ENCODE measurements at places on chromosomes 7 and 10.
A peak's percentile ranks its signal among the peaks of the same experiment; 100 is the strongest.

DNA sequence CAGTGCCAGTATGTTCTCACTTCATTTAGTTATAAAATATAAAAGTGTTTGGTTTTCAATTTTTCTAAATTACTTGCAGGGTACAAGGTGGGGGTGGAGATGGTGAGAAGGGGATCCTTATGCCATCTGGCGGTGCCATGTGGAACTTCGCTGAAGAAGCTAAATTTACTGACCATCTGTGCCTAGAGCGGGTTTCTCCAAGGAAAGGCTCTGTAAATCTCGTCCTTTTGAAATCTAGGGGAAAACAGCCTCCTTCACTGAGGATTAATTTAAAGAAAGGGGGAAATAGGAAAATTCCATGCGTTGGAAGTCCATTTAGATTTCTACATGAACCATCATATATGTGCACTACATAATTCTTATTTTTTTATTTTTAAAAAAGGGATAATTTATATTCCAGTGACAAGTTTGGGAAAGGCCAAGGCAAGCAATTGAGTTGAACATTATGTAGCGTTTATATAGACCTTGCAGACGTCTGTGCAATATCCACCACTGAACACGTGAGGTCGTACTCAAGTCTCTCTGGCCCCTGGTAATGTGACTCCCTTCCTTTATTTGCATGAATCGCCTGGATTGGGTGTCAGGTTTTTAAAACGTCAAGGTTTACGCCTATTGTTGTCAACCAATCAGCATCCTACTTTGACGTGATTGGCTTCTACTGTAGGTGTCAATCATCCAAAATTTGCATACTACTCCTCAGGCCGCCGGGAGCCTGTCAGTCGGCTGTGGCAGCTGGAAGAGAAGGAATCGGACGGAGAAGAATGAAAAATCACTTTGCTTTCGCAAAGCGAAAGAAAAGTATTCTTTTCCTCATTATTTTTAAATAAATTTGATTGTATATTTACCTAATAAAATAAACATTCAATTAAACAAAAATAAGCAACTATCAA is 297.1 kb upstream of the NFE2L3 start:
- peak; percentile 93 for DNase-seq

- no peak for DNase-seq
Observed at GRCh38 chr10:28928484-28928883, 251.2 kb downstream of the BAMBI start.

GRCh38 chr10:113524120-113524519 is 28.7 kb upstream of the HABP2 start:
- no peak for DNase-seq

GRCh38 chr7:105876964-105877601 is 684 bp upstream of the ATXN7L1 start:
- DNase-seq: peak; percentile 52

- DNase-seq: peak; percentile 36
Observed at GRCh38 chr10:69372126-69372980, 44.4 kb downstream of the TACR2 start.

DNA sequence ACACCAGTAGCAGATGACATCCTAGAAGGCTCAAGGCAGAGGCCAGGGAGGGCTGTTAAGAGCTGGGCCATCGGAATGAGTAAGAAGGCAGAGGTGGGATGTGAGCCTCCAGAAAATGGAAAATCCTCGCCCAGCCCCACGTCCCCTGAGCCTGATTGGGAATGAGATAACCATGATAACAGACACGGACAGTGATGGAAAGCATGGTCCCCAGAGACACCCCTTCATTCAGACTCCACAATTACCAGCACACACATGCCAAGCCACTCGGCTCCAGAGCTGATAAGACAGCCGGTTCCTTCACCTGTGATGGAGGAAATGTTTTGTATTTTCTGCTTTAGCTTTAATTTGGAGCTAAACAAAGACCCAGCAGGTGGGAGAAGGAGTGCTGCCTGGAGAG is 106.0 kb downstream of the GRID1 start:
- no peak for DNase-seq

DNA sequence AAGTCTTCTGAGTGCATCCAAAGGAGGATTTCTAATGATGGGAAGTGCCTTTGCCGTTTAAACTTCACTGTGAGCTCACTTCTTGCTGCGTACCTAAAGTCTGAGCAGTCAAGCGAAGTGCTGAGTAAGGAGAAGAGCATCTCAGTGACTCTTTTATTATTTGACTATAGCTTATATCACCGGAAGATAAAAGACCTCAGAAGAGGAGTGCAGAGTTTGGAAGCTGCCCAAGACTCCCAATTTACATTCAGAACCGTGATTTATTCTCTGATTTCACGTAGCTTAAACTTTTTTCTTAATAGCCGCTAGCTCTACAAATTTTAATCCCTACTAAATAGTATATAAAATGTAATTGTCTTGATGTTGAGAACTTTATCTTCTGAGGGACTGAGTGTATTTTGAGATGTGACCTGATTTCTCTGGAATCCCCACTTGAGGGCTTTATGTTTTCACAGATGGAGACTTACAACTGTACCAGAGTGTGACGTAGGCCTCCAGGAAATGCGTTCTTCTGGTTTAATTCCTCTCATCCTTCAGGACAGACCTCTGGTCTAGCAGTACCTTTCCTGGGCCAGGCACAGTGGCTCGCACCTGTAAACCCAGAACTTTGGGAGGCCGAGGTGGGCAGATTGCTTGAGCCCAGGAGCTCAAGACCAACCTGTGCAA is 51.1 kb downstream of the CAMK1D start:
- no peak for DNase-seq

- DNase-seq: no peak
Observed at GRCh38 chr7:125530553-125530952, 600.9 kb upstream of the POT1 start.

GRCh38 chr7:48048113-48048512 is 12.8 kb downstream of the C7orf57 start:
- DNase-seq: no peak

GRCh38 chr10:59434463-59435321 is 72.3 kb upstream of the FAM13C start:
- DNase-seq: no peak

- no peak for DNase-seq
Observed at GRCh38 chr7:1963575-1963974, 269.2 kb downstream of the MAD1L1 start.

DNA sequence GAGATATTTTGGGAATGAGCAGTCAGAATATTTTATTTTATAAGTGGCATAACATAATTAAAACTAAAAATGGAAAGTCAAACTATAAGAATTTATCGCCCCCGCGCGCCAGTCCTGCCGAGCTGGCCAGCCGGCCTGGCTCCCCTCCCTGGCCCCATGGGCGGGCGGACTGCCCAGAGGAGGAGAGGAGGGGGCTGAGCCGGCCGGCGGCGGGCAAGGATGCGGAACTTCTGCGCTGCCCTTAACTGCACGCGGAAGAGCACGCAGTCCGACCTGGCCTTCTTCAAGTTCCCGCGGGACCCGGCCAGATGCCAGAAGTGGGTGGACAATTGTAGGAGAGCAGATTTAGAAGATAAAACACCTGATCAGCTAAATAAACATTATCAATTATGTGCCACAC is 96.8 kb downstream of the DKK1 start:
- no peak for DNase-seq

DNA sequence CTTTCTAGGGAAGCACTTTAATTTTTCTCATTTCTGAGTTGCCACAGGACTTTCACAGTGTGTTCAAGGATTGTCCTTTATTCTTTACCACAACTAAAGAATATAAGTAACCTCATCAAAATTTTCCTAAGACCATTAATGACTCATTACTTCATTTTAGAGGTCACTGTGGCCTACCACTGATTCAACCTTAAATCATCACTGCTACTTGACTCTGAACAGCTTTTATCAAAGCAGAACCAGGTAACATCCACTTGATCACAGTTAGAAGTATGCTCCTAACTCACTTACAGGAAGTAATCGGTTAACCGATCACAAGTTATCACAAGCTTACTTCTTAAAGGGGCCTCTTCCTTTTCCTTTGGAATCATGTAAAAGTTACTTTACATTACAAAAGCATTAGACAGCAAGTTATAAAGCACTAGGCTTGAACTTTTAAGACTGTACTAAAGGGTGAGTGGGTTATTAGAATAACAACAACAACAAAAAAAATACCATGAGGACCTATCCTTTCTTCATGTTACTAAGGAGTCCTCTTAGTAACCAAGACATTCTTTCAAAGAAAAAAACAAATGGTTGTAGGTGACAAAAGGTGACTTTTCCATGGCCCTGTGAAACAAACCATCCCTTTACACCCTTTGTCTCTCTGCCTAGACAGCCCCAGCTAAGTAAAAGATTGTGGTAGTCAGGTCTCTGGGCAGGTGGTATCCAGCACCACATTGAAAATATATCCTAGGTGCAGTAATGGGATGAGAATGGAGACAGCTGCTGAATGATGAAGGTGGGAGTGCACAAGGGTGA is 40.0 kb upstream of the PDK4 start:
- no peak for DNase-seq

DNA sequence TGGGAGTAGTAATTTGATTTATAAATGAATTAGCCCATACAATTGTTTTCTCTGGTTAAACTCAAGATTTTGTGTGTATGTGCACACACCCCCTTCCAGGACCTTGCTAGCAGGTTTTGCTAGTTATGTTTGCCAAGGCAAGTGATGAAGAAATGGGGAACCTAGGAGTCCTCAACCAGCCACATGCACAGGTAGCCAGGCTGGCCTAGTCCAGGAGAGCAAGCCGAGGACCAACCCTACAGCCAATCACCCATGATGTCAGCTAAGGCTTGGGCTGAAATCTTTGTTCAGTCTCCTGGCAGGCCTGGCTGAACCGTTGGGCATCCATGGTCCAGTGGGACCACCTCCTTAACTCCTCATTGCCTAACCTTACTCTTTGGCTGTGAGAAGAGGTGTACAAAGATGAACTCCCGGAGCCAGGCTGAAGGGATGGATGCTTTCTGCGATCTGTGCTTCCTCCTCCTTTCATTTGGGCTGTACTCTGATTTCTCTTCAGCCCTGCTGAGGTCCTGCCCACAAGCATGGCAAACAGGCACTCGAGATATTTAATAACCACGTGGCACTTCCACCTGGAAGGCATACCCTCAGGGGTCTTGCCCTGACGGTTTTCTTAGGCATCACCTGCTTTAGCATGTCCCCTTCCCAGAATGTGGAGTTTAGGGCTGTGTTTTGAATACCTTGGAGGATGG is 22.1 kb downstream of the HNRNPA2B1 start:
- DNase-seq: no peak

GRCh38 chr10:62047960-62048383 is 146.5 kb downstream of the ARID5B start:
- no peak for DNase-seq

GRCh38 chr7:90188281-90188680 is 23.3 kb upstream of the STEAP2 start:
- DNase-seq: no peak

DNA sequence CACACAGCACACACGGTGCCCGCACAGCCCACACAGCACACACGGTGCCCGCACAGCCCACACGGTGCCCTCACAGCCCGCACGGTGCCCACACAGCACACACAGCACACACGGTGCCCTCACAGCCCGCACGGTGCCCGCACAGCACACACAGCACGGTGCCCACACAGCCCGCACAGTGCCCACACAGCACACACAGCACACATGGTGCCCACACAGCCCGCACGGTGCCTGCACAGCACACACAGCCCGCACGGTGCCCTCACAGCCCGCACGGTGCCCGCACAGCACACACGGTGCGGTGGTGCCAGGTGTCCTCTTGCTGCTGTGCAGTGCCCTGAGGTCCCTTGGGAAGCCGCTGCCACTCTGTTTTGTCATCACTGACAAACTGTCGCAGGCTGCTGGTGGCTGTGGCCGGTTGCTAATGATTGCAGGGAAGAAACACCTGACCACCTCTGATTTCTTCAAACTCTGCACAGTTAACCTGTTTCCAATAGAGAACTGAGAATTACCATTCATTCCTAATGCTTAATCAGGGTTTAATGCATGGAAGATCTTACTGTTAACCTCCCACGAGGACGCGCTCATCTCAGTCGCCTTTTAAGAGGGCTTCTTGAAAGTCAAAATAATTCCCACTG is 66.9 kb downstream of the GLRX3 start:
- no peak for DNase-seq

DNA sequence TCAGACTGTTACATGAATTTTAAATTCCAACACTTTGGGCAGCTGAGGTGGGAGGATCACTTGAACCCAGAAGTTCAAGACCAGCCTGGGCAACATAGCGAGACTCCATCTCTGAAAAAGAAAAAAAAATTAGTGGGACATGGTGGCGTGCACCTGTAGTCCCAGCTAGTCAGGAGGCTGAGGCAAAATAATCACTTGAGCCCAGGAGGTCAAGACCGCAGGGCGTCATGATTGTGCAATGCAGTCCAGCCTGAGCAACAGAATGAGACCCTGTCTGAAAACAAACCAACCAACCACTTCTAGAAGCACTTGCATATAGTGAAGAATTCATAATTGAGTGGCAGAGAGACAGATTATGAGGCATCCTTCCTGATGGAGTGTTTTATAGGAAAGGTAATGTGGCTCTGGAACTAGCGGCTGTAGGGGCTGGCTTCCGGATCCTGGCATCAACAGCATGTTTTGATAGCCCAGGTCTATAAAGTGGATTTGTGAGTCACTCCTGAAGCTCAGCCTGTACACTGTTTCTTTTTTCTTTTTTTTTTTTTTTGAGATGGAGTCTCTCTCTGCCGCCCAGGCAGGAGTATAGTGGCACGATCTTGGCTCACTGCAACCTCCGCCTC is 40.3 kb upstream of the RSBN1L start:
- DNase-seq: no peak

DNA sequence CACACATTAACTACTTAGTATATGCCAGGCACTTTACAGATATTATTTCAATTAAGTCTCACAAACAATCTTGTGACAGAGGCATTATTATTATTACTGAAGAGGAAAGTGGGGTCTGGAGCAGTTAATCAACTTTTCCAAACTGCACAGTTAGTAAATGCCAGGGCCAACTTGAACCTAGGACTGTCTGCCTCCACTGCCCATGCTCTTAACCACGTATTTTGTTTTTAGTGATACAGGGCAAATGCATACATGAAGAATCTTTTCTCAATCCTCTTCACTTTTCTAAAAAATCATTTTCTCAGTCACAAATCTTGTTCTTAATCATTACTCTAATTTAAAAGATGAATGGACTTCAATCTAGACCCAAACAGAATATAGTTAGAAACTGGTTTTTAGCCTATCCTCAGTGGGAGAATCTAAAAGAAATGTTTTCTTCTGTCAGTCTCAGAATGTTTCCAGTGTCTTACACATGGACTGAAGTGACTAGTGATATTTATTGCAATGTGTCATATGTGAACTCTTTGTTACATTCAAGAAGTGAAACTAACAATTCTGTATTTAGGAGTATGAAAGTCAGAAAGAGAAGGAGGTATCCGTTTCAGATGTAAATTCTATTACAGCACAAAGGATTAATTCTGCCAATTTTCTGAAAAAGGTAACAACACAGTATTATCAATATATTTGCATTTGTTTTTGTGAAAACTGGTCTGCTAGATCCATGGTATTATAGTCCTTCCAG is 55.5 kb upstream of the CCNJ start:
- no peak for DNase-seq
